ENCODE measurements at places on chromosomes 1 and 21.

- no peak for DNase-seq
Observed at GRCh38 chr1:147636314-147636713, 34.0 kb downstream of the ACP6 start.

- no peak for DNase-seq
Observed at GRCh38 chr1:116494745-116495144, 76.1 kb downstream of the CD58 start.

DNA sequence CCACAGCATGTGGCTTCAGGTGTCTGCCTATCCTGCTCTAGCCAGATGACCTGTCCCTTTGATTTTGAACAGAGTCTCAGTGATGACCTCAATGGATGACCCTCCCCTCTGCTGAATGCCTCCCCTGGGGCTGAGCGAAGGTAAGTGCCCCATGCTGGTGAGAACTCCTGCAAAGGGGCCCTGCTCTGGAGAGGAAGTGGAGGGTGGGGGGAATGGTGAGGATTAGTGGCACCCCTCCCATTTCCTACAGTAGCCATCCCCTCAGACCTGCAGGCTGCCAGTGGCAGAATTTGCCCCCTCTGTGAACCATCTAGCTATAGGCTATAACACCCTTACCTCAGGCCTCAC, 3.7 kb upstream of the PMVK start:
- DNase-seq, result no peak

GRCh38 chr1:223776826-223777454, 64.6 kb downstream of the CAPN2 start:
- DNase-seq, result no peak

- DNase-seq, result peak; percentile 37
Observed at GRCh38 chr1:119139403-119139802, 1.1 kb downstream of the WARS2 start.

DNA sequence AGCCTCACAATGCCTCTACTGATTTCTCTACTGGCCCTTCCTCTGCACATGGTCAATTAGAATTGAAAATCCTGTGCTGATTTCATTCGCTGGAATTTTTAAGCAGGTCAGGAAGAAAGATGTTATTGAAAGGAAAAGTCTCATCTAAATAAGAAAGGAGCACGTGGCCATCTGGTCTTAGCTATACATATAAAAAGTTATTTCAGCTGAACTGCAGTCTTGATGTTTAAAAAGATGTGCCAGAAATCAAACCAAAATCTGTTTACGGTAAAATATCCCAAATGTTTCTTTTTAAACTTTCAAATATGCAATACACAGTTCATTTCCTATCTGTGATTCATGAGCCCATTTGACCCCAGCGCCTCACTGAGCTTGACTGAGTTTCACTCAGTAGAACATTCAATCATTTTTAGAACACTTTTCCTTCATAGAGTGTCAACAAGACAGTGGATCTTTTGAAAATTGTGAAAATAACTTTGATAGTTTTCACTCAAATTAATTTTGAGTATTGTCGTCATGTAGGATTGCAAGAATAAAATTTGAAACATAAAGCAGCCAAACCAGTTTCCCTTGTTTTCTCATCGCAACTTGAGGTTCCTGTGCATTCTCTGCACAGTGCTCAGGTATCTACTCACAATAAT, 293.6 kb downstream of the PTPRC start:
- peak; percentile 81 for DNase-seq

GRCh38 chr21:33760641-33761440, 118.5 kb downstream of the ITSN1 start:
- no peak for DNase-seq

GRCh38 chr1:12152113-12152891, 14.5 kb upstream of the TNFRSF1B start:
- no peak for DNase-seq

DNA sequence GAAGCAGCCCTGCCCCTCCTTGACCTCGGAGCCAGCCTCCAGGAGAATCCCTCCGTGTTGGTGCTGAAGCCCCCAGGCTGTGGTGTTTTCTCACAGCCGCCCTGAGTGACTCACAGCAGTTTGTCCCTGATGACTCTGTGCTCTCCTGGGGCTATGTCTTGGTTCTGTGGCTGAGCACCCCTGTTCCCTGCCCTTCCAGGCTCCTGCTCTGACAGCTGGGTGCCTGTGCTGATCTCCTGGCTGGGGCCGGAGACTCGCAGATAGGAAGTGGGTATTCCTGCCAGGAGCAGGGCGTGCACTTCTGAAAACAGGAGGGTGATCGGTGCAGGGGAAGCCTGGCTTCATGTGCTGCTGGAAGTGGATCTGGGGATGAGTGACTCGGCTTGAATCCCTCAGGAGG, 34.5 kb downstream of the POFUT2 start:
- DNase-seq, result no peak

- DNase-seq, result peak; percentile 62
Observed at GRCh38 chr21:43766734-43767497, 9.2 kb downstream of the CSTB start.

- DNase-seq, result no peak
Observed at GRCh38 chr1:6587261-6588005, 7.6 kb downstream of the ZBTB48 start.

- DNase-seq, result no peak
Observed at GRCh38 chr1:234505769-234506102, 26.8 kb upstream of the TARBP1 start.

GRCh38 chr1:46723901-46724300, 5.0 kb upstream of the EFCAB14 start:
- no peak for DNase-seq

- DNase-seq, result no peak
Observed at GRCh38 chr1:112517231-112517630, 8.5 kb downstream of the WNT2B start.
